ENCODE measurements at places on chromosomes 13 and 19.

DNA sequence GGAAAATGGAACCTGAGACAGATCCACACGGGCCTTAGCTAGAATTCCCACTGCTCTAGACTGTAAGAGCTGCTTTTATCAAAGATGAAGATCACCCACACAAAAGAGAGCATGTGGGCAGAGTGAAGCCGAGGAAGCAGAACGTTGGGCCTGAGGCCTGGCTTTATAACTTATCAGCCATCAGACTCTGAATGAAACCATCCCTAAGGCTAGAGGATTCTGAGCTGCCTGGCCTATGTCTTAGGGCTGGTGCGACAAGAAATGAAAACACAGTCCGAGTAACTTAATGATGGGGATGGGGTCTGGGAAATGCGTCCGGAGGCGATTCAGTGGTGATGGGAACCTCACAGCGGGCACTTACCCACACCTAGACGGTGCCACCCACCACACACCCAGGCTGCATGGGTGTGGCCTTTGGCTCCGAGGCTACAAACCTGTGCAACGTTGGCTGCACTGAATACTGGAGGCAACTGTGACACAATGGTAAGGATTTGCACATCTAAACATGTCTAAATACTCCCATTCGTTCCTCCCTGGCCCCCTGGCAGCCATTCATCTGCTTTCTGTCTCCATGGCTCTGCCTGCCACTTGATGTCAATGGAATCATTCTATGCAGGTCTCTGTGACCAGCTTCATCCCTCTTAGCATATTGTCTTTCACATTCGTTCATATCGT, 62.0 kb downstream of the SLC15A1 start:
- DNase-seq = no peak

- DNase-seq = no peak
Measured at GRCh38 chr19:13068085-13068846, 34.4 kb downstream of the LYL1 start.

- no peak for DNase-seq
Measured at GRCh38 chr19:4365791-4366665, 22.7 kb downstream of the MPND start.

GRCh38 chr13:28347456-28348371, 147.2 kb downstream of the FLT1 start:
- DNase-seq = no peak

GRCh38 chr13:38759390-38759789, 72.5 kb downstream of the FREM2 start:
- DNase-seq = no peak

DNA sequence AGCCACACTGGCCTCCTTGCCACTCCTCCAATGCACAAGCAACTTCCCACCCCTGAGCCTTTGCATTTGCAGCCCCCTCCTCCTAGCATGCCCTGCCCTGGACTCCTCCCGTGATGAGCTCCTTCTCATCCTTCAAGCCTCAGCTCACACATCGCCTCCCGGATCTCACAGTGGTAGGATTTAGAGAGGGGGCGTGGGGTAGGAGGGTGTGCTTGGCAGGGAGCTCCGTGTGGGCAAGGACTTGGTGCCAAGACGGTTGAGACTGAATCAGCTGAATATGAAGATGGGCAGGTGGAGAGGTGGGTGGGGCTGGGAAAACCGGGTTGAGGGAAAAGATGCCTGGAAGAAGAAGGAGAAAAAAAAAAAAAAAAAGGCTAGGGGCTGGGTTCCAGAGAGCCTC, 48.4 kb upstream of the ZNRF4 start:
- no peak for DNase-seq

DNA sequence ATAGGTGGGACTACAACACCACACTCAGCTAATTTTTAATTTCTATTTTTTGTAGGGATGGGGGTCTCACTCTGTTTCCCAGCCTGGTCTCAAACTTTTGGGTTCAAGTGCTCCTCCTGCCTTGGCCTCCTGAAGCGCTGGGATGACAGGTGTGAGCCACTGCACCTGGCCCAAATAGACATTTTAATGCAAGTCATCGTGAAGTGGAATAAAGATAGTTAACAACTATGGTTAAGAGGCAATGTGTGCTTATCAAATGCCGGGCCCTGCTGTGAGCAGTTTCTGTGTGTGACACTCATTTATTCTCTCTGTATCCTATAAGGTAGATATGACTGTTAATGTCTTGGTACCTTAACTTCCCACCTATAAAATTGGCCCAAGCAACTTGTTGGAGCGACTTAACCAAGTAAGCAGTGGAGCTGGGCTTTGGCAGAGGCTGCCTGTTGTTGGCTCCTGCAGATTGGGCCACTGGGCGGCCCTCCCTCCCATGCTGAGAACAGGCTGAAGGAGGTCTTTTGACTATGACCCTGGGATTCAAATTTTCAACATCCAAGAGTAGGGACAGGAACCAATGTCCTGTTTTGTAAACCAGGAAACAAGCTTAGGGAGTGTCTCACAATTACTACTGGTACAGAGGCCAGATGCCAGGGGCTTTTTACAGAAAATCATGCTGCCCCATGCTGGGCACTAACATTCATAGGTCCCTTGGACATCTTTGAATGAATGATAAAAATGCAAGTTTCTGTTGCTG, 450.7 kb downstream of the TSHZ3 start:
- DNase-seq = no peak

- no peak for DNase-seq
Measured at GRCh38 chr13:73933795-73934194, 200.4 kb downstream of the KLF12 start.

- no peak for DNase-seq
Measured at GRCh38 chr19:46608178-46608577, 7.0 kb downstream of the CALM3 start.

GRCh38 chr19:16036941-16037340, 39.4 kb upstream of the TPM4 start:
- DNase-seq = no peak

GRCh38 chr13:81957121-81957520, 1616.2 kb upstream of the SPRY2 start:
- DNase-seq = no peak

GRCh38 chr13:21426238-21426637, 32.9 kb downstream of the ZDHHC20 start:
- no peak for DNase-seq

Data from T-helper 17 cell (primary cell).